Fibroblast of skin of left biceps (primary cell): ENCODE measurements at places on chromosomes 13 and 19.

- no peak for DNase-seq
These were observed 18.8 kb downstream of the KL start for GRCh38 chr13:33034882-33035520.

DNA sequence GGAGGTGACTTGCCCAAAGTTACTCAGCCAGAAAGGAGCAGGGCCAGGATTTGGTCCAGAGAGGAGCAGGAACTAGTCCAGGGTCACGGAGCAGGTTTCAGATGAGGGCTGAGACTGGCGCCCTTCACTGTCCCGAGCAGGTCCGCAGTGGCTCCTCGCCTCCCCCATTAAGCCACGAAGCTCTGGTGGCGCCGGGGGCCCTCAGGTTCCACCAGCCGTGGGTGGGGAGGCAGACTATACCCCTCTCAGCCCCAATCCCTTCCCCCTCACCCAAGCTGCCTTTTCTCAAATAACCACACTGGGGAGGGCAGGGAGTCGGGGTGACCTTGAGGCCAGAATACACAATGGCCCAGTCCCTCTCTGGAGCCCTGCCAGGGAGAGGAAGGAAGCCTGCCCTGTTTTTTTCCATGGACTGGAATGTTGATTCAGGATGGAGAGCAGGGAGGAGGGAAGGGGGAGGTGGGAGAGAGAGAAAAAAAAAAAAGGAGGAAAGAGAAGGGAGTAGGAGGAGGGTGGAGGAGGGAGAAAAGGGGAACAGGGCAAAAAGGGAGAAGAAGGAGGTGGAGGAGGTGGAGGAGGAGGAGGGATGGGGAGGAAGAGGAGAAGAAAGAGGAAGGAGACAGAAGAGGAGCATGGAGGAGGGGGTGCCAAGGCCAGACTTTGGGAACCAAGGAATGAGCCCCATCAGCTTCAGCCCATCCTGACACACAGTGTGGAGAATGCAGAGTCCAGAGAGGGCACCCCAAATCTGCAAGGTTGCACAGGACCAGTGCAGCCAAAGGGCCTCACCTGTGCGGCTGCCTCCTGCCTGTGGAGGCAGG lies 19.7 kb downstream of the CEACAM16 start:
- peak; percentile 31 for DNase-seq

DNA sequence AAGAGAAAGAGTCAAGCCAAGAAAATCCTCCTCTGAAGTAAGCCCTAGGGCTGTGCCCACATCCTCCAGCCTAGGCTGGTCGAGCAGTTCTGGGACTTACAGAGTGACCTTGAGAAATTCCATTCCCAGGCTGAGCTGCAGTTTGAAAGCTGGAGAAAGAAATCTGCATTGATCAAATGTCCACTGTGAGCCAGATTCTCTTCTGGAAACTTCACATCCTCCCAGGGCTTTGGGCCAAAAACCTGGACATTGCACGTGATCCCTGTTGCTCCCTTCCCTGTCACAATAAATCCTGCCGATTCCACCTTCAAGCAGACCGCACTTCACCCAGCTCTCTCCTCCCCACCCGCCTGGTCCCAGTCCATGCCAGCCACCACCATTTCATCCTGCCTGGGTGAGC lies 15.7 kb downstream of the TMEM143 start:
- DNase-seq: no peak

GRCh38 chr13:76677043-76677442 lies 209.2 kb downstream of the KCTD12 start:
- no peak for DNase-seq

GRCh38 chr19:57171551-57172081 lies 4.3 kb upstream of the DUXA start:
- no peak for DNase-seq

DNA sequence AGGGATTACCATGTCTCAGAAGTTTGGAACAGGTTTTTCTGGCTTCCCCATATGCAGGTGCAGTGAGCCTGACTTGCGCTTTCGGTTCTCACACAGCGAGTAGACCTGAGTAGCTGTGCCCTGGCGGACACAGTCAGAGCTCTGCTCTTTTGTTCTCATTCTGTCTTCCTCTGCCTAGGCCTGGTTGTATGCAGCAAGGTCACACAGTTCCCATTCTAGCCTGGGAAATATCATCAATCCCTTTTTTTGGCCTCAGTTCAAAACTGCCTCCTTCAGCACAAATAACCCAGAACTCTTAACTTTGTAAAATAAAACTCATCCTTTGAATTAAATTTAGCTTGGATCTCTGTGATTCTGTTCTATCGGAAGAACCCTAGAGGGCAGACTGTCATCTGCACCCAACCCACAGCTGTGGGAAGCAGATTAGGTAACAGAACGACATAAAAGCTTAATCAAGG lies 10.2 kb downstream of the OXGR1 start:
- DNase-seq: no peak

- no peak for DNase-seq
These were observed 16.0 kb upstream of the EMC10 start for GRCh38 chr19:50460161-50460765.

GRCh38 chr13:87669379-87669978 lies 1.7 kb upstream of the SLITRK5 start:
- no peak for DNase-seq

GRCh38 chr13:39874331-39875053 lies 219.0 kb downstream of the COG6 start:
- DNase-seq: no peak

DNA sequence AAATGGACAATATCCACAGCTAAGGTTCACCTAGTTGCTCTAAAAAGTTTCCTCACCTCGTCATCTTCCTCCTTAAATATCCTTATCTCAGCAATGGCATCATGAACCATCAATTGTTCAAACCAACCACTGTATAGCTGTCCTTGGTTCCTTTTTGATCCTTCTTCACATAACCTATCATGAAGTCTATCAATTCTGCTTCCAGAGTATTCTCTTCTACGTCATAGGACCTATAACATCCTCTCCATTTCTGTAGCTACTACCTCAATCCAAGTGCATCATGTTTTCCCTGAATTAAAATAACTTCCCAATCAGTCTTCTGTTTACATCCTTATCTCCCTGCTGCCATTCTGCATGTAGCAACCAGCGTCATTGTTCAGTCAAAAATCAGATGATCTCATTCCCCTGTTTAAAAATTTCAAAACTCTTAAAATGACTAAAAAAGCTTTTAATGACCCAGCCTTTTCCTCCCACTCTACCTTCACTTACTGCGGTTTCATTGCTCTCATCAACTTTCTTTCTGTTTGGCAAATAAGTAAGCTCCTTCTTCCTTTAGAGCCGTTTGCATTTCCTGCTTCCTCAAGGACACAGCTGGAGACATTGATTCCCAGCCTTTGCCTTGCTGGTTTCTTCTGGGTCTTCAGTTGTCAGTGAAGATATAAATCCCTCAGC lies 223.9 kb upstream of the MIR17HG start:
- no peak for DNase-seq

- no peak for DNase-seq
These were observed 2.0 kb downstream of the NAA16 start for GRCh38 chr13:41313117-41313516.

DNA sequence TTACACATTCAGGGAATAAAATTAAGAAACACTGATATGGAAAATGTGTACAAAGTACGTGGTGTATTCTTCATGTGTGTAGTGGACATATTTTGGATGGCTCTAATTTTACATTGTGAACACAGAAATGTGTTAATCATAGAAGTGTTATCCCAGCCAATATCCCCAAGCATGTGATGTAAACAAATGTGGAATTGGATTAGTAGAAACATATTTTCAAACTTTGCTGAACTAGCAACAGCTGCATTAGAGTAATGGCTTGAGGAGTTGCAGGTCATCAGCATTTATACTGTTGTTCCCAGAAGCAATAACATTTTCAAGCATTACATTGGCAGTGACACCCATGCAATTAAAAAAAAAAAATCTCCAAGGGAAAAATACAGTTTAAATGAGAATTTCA lies 600.6 kb downstream of the SLITRK1 start:
- DNase-seq: no peak

GRCh38 chr19:57719424-57719823 lies 8.0 kb downstream of the ZNF671 start:
- no peak for DNase-seq

DNA sequence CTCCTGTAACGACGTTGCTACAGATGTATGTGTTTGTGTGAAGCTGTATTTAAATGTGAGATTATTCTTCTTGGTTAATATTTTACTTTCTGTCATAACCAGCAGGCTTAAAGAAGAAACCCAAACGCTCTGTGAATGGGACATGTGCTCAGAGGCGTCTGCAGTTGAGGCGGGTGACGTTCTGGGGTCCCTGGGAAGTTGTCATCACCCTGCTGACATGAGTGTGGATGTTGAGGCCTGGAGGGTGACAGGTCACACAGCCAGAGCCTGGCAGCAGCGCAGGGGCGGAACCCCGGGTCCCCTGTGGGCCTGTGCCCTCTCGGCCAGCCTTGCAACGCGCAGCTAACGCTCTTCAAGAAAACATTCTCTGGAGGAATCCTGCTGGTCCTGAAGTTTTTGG lies 16.6 kb downstream of the RASA3 start:
- no peak for DNase-seq

DNA sequence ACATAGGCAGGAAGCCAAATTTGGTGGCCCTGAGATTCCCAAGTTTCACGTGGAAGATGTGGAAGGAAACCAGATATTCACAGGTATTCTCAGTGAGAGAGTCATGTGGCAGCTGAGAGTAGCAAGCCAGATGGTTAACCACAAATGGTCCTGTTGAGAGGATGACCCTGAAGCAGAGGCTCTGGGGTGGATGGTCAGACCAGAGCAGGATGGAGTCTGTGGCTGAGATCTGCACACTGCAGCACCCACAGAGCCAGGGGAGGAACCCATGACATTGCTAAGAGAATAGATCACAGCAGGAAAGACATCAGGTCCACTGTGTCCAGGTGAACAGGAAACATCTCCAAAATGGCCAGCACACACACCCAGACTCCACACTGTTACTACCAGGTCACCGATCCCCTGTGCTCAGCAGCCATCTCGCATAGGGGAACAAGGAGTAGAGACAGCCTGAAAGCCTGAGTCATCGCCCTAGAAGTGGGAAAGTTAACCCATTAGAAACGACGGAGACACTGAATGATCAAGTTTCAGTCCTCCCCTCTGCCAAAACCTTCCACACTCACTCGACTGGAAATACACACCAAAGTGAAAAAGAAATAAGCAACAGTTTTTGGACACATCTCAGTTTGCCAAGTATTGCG lies 160.0 kb downstream of the RBM26 start:
- DNase-seq: no peak

DNA sequence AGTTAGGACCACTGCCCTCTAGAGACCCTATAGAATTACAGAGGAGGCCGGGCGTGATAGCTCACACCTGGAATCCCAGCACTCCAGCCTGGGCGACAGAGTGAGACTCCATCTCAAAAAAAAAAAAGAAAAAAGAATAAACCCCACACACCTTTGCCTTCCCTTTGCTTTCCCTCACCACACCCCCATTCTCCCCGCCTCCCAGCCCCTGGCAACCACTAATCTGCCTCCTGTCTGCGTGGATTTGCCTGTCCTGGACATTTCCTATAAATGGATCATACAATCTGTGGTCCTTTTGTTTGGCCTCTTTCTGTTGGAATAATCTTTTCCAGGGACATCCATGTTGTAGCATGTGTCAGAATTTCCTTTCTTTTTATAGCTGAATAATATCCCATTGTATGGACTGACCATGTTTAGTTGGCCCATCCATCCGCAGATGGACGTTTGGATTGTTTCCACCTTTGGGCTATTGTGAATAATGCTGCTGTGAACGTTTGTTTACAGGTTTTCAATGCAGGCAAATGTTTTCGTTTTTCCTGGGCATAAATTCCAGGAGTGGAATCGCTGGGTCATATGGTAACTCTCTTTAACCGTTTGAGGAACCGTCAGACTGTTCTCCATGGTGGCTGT lies 15.3 kb downstream of the NACC1 start:
- no peak for DNase-seq

DNA sequence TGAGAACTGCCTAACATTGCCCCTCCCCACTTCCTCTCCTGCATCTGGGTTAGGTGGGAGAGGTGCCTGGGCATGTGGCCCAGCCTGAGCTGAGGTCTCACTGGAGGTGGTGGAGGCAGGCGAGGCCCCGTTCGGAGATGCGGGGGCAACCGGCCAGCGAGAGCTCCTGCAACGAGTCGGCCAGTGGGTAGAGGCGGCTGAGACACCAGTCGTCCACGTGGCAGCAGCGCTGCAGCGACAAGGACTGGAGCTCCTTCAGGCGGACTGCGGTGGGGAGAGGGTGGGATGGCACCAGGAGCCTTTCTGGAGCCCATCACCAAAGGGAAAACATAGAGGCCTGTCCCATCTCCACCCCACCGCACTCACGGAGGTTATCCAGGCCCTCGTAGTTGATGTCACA lies 6.0 kb upstream of the B3GNT8 start:
- no peak for DNase-seq

GRCh38 chr19:4075373-4075772 lies 8.7 kb upstream of the ZBTB7A start:
- no peak for DNase-seq

GRCh38 chr19:8922591-8922990 lies 87.6 kb downstream of the MUC16 start:
- no peak for DNase-seq

DNA sequence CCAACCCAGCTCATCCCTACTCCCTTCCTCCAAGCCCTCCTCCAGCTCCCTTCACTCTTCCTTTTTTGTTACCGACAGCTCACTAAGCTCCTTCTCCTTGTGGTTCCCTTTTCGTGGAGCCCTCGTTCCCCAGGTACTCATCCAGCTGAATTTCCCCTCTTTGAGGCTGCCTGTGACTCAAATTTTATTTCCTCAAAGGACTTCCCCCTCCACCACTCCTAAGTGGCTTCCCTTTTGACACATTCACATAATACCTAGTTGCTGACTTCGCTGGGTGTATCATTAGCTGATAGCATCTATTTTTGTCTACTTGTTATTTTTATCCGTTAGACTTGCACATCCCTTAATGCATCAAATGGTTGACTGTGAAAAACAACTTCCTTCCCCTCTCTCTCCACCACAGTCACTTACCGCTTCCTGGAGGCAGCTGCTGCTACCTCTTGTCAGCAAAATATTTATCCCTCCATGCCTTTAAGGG lies 14.5 kb downstream of the FFAR2 start:
- DNase-seq: no peak

DNA sequence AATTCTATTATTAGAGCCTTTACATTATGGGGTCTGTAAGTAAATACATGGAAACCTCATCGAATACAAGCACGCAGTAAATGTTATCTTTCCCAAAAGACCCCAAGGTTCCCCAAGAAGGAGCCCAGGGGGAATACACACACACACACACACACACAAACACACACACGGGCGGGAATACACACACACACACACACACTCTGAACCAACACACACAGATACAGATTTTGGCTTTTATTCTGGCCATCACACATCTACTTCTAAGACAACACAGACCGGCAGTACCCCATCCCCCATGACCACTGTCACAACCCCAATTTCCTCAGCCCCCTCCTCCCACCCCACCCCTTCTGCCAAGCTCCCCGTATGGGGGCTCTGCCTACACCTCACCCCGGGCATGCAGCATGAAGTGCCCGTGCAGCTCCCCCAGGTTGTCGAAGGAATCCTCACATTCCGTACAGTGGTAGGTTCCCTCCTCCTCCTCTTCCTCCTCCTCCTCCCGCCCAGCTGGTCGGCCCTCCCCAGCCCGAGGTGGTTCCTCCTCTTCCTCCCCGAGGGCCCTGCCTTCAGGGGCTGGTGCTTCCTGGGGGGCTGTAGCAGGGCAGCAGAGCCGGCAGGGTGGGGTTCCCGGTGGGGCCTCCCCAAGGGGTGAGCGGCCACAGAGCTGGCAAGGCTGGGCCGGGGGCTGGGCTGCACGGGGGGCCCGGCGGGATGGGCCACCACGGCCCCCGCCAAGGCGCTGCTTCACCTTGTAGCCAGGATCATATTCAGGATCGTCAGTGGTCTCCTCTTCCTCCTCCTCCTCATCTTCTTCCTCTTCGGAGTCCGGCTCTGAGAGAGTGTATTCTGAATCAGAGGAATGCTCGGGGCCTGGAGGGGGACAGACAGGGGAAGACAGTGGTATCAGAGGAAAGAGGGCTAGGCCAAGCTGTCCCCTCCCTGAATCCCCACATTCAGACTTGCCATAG lies 4.4 kb upstream of the SRRM5 start:
- no peak for DNase-seq
